CD4-positive, alpha-beta T cell treated with Interleukin-17A for 1 hour (primary cell): ENCODE measurements at places on chromosomes 2 and 18.

GRCh38 chr18:57437402-57437765 lies 2.2 kb downstream of the ONECUT2 start:
- no peak for DNase-seq

- no peak for DNase-seq
These were observed at the start of gene KYNU for GRCh38 chr2:142877216-142877838. Gene KYNU (plus strand): TSS chr2:142877664. CDS start chr2:142885368, 7,704 bp downstream.

DNA sequence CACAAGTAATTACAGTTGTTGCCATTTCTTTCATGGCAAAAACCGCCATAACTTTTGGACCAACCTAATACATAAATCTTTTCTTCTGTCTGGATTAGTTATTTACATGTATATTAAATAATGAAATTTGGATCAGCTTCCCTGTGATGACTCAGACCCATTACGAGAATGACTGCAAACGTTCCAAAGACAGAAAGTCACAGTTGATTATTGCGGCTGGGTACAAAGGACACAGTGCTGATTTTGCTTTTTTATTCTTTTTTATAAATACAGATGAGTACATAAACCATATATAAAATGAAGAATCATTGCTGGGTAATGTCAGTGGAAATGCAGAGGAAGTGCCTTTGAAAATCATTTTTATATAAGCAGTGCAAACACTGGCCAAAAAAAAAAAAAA lies 126.2 kb downstream of the TWIST2 start:
- no peak for DNase-seq

GRCh38 chr2:10579441-10579840 lies 110.3 kb downstream of the NOL10 start:
- DNase-seq, result no peak

DNA sequence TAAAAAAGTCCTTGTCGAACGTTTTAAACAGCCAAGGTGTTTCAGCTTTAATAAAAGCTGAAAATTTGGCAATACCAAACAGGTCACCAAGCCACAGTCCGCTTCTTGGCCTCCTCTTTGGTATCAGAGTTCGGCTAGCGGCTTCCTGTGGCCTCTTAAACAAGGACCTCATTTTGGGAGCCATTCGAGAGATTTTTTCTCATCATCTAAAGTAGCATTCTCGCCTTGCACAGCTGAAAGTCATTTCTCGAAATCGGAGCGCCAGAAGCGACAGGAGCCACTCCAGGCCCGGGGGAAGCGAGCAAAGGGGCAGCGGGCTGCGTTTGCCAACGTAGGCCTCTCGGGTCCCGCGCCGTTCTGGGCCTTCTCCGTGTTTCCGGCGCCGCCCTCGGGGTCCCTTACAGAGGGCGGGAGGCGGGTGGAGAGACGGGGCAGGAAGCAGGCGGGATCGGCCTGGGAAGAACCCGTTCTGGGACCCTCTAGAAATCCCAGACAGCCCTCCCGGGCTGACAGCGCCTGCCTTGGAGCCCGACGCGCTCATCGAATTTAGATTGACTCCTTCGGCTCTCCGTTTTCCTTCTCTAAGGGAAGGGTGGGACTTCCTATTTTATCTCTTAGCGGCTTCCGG lies 522 bp upstream of the ZNF407 start:
- DNase-seq, result no peak

DNA sequence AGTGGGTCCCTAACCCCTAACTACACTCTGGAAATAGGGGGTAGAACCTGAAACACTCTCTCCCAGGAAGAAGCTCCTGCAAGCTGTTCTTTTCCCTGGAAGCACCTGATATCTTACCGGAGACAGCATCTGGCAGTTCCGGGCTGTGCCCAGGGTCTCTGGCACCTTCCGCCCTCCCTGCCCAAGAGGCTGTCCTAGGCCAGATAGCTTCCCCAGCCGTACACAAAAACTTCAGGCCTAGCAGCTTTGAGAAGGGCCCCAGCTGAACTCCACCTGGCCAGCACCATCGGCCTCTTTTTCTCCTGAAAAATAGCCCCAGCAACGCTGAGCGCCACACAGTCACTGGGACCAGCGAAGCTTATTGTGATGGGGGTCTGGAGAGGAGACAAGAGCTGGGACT lies 9.7 kb downstream of the OSR1 start:
- no peak for DNase-seq

GRCh38 chr2:43009448-43009847 lies 217.0 kb downstream of the ZFP36L2 start:
- DNase-seq, result no peak

DNA sequence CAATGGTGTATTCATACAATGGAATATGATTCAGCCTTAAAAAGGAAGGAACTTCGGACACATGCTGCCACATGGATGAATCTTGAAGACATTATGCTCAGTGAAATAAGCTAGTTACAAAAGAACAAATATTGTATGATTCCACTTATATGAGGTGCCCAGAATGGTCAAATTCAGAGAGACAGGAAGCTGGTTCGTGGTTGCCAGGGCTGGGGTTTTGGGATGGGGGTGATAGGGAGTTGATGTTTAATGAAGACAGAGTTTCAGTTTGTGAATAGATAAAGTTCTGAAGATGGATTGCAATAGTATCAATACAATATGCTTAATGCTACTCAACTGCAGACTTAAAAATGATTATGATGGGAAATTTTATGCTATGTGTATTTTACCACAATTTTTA lies 28.0 kb upstream of the MC2R start:
- DNase-seq, result no peak

- DNase-seq, result no peak
These were observed 154.1 kb upstream of the ZNF804A start for GRCh38 chr2:184444217-184444616.

GRCh38 chr2:185628985-185629384 lies 109.6 kb upstream of the FSIP2 start:
- no peak for DNase-seq

GRCh38 chr2:174340400-174341292 lies 5.9 kb downstream of the SP9 start:
- DNase-seq, result no peak

- DNase-seq, result no peak
These were observed 83.8 kb downstream of the DOCK10 start for GRCh38 chr2:224958462-224958857.
